Activated T-helper 1 cell treated with anti-CD3 and anti-CD28 coated beads, Interleukin-2, amount 50 U/mL, for 16 hours (primary cell): ENCODE measurements at places on chromosomes 13 and 19.

DNA sequence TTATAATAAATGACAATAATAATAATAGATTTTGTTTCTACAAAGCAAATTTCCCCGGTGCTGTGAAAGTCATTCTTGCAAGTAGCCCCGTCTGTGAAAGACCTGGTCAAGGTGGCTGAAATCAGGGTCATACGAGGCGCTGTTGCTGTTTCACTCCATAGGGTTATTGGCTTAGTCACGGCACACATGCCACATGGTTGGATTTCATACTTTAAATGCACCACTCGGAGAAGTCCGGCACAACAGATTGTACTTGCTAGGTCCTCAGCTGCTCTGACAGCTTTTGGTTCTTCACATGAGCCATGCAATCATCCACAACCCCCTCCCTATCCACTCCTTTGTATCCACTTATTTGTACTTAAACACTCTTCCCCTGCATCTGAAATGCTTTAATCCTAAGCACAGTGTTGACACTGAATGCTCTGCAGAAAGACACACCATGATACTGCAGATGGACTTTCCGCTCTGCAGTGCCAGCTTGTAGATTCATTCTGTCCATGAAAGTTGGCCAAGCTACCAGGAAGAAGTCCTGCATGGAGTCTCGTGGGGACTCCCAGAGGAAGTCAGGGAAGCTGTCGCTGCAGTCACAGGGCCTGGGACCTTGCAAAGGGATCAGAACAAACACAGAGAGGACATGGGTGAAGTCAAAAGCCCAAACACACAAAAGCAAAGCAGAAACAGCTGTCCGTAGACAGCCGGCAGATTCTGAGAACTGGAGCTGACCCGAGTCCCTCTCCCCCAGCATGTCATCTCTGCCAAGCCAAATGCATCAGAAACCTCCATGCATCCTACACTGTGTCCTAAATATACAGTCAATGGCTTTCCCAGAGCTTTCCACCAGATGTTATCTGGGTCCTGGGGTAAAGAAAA, 124.6 kb downstream of the COL4A2 start:
- no peak for DNase-seq

DNA sequence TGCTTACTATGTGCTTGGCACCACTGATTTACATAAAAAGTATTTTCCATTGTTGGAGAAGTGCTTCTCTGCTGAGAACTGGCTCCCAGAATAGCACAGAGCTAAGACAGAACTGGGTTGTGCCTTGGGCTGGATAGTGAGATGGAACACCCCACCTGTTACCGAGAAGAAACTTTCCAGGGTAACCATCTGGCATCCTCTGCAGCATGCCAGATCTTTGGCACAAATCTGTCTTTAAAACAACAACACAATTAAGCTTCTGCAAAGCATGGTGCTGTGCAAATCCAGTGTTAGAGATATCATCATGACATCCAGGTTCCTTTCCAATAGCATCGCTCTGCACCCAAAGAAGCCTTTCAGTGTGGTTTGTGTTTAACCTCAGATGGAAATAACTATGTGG, 202.5 kb upstream of the RFC3 start:
- DNase-seq, result no peak

GRCh38 chr19:14023404-14024235, 4.3 kb upstream of the RLN3 start:
- no peak for DNase-seq

DNA sequence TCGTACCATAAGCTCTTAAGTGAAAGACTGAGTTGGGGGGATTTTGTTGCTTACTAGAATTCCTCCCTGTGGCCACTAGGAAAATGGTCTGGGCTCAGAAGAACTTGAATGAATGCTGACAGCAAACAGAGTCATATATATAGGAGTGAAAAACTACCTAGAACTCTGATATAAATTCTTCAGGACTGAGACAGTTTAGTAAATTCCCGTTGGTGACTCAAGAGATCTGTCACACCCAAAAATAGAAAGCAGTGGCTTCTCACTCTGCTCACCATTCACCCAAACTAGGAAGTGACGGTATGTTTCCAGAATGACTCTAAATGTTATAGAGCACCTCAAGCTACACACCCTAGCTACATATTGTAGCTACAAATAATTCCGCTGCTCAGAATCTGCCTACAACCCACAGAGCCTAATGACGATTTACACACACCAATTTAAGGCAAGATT, 116.2 kb downstream of the TBC1D4 start:
- no peak for DNase-seq

DNA sequence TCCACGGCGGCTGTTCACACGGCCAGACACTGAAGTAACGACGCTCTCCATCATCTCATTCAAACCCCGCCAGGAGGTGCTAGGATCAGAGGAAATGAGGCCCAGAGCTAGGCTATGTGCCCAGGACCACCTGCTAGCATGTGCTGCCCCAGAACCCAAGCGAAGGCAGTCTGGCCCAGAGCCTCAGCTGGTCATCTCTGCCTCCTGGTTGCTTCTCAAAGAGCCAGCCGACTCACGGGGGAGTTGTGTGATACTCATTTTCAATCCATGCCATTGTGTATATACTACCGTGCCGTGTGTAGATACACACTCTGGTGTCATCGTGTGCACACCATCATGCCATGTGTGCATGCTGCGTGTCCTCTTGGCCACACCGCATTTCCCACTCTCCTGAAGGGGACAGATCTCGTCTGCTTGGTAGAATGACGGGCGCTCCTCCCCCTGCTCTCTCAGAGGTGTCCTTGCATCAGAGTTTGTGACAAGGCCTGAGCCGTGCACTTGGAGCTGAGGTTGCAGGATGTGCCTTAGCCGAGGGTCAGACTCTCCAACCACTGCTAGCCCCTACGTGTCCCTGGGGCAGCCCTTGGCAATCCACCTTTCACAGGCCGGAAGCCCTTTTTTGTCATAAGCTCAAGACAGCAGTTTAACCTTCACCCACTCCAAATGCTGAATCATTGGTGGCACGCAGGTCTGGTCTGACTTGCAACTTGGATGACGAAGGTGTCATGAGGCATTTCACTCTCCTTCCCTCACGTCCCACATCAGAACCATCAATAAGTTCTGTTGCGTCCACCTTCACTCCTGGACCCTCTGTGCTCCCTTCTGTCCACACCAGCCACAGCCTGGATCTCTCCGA, 130.4 kb downstream of the CRYL1 start:
- DNase-seq, result no peak

DNA sequence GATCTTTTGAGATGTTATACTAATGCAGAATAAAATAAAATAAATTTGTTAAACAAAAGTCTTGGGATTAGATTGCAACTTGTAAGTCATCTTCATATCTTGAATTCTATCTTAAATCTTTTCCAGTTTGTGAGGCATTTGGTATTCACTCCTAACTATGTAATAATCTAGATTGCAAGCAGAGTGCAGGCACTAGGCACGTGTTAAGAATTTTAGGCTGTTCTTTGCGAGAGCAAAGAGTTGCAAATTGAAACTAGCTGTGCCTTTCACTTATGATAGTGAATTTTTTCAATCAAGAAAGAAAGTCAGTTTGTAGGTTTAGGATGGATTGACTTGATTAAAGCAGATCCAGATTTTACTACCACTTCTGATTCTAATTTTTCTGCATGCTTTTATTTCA, 264.1 kb upstream of the SPRY2 start:
- DNase-seq, result no peak

DNA sequence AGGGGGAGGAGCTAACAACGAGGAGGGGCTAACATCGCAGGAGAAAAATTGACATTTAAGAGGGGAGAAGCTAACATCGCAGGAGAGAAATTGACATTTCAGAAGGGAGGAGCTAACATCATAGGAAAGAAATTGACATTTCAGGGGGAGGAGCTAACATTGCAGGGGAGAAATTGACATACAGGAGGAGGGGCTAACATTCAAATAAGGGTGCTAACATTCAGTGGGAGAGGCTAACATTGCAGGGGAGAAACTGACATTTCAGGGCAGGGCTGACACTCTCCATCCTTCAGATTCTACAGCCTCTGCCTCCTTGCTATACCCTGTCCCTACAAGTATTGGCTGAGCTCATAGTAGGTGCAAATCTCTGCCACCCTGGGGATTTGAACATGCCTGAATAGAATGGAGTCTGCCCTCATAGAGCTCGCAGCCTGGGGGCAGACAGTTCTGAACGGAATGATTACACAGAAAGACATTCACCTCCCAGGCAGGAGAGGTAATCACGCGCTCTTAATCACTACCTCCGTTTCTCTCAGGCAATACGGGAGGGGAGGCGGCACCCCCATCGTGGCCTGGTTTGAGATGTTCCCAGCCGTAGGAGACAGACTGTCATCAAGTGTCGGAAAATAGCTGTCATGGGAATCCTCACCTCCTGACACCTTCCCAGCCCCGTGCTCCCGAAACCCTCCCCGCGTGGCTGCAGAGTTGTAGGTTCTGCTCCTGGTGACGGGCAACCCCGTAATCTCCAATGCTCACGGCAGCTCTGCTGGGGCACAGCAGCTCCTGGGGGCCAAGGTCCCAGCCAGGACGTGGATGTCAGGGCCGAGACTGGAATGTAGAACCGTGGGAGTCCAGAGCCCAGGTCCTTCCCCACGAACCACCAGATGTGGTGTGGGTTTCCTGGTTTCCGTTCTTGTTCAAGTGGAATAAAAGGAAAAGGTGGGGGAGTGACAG, 9.5 kb downstream of the GPR32 start:
- DNase-seq, result no peak

- DNase-seq, result no peak
Observed at GRCh38 chr13:106489849-106490568, 45.5 kb downstream of the EFNB2 start.

DNA sequence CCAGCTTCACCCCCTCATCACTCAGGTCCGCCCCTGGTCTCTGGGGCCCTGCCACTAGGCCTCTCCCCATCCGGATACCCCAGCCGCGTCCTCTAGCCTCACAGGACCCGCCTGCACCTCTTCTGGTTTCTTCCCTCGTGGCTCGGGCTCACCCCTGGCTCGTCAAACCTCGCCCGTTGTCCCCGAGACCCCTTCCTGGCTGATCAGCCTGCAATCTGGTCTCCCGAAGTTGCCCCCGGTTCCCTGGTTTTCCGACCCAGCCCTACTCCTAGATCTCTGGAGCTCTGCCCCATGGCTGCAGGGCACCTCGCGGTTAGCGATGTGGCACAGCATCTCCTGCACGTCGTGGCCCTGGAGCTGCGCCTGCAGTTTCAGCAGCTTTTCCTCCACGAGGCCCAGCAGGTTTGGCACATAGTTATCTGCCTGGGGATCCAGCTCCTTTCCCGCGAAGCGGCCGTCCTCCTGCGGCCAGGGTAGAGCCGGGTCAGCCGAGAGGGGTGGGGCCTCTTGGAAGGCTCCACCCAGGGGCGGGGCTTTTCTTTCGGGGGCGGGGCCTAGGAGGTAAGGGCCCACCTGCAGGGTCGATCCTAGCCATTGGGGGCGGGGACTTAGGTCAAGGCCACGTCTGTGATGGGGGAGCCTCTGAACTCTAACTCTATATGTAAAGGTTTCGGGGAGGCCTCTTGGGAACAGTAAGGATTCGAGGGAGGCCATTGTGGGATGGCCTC, 2.4 kb upstream of the RGL3 start:
- peak; percentile 21 for DNase-seq
